ENCODE measurements at places on chromosomes 4 and X. TPM values are rescaled to one million over a fixed set of nuclear protein-coding genes. Genes with fewer than 3 reads are reported as not detected.

- DNase-seq = no peak
These were observed 193.4 kb downstream of the CLCN4 start for GRCh38 chrX:10350221-10350620.

- no peak for DNase-seq
These were observed 12.6 kb upstream of the SLC10A3 start for GRCh38 chrX:154502989-154503388.

DNA sequence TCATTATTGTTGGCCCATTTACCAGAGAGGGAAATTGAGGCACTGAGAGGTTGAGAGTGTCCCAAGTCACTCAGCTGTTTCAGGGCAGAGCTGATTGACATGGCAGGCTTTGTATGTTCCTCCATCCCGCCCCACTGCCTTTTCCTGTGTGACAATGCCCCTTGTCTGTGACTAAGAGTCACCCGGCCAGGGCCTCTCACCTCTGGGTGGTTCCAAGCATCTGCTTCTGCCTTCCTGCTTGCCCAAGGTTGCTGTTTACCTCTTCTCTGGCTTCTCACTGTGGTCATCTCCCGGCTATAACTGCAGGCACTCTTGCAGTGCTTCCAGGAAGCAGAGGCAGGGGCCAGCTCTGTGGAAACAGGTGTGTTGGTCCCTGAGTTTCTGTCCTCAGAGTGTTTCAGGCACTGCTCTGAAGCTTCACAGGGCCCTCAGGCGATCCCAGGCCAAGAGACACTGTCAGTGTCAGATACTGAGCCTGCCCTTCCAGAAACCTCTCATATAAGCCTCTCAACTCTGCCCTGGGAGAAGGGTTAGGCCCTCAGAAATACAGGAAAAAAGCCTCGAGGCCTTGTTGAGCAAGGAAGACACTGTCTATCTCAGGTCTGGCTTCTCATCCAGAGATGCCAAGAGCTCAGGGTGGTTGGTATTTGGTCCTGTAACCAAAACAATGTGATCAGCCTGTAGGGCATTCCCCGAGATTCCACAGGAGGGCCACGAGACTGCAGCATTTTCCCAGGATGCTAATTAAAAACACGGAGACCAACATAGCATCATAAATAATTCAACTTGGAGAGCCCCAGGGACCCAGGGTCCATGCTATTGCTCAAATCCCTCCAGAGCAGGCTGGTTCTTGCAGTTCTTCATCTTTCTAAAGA, 42.0 kb upstream of the PROM1 start:
- no peak for DNase-seq

DNA sequence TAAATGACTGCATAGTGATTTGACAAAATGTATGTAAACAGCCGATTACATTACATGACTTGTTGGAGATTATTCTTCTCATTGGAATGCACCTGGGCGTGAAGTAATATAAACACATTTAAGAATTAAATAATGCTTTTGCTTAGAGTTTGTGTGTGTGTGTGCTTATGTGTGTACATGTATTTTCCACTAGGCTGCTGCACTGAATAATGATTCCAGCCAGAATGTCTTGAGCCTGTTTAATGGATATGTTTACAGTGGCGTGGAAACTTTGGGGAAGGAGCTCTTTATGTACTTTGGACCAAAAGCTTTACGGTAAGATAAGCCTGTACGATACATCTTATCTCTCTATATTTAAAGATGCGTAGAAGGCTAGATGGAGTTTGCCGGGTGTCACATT, 12.6 kb downstream of the NEIL3 start:
- DNase-seq = no peak

The FOXR2 gene
- total RNA-seq = not detected
